ENCODE measurements at places on chromosomes 4 and X.

- peak; percentile 79 for DNase-seq
Observed at GRCh38 chrX:18983666-18984380, at the start of gene PHKA2. Gene PHKA2 (minus strand): TSS chrX:18984114. CDS start chrX:18983932, 182 bp downstream.

DNA sequence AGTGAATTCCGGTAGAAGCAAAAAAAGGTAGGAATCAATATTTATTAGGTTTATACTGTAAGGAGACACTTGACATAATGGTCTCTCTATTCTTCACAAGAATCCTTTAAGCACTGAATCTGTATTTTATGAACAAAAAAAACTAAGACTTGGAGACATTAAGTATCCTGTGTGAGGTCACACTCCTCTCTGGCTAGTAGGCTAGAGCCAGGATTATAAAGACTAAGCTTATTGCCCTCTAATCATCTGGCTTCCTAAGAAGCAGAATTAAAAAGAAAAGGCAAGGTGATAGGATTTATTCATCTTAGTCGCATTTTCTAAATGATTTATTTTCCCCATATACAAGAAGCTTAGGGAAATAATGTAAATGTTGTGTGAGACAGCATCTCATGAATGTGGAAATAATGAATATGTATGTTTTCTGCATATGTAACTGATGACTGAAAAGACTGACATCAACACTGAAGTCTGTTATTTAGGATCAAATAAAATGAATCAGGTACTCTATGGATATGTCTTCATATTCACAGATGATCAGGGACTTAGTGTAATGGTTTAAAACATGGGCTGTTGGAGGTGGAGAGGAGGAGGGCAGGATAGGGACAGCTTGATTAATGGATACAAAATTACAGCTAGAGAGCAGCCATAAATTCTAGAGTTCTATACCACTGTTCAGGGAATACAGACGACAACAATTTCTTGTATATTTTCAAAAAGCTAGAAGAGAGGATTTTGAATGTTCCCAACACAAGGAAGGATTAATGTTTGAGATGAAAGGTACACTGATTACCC, 30.4 kb upstream of the PRKG2 start:
- DNase-seq = no peak

- no peak for DNase-seq
Observed at GRCh38 chr4:138562544-138562991, 320.4 kb upstream of the SLC7A11 start.

GRCh38 chrX:91389026-91389425, 45.6 kb upstream of the PABPC5 start:
- DNase-seq = no peak

DNA sequence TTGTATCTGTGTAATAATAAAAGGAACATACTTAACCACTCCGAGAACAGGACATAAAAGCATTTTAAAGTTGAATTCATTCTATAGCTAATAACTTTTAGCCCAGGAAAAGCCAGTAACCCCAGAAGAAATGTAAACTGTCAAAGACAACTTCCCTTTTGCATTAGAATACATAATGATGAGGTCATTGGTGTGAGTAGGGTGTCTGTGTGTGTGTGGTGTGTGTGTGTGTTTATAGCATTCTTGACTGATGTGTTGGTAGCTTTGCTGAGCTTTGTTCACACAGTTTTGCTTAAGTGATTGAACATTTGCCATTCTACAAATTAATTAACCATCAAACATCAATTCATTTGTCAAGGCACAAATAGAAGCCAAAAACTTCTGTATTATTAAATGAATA, 559.6 kb downstream of the ARAP2 start:
- DNase-seq = no peak

GRCh38 chr4:170229006-170229405, 139.2 kb upstream of the AADAT start:
- no peak for DNase-seq

GRCh38 chrX:17495052-17495451, 120.1 kb downstream of the NHS start:
- no peak for DNase-seq

DNA sequence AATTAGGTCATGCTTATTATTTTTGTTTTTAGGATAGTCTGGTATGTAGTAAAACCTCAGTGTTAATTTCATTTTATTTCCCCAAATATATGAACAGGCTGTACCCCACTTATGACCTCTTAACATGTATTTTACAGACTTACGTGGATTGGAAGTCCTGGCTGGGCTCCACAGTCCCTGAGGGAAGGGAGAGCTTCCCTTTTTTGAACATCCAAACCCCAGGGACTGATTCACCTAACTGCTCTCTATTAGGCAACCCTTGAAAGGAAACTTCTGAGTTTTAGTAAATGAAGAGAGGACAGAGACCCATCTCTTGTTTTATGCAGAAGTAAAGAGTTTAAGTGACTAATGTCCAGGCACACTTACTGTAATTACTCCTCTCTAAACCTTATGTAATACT, 233.1 kb upstream of the SPRY1 start:
- DNase-seq = no peak

DNA sequence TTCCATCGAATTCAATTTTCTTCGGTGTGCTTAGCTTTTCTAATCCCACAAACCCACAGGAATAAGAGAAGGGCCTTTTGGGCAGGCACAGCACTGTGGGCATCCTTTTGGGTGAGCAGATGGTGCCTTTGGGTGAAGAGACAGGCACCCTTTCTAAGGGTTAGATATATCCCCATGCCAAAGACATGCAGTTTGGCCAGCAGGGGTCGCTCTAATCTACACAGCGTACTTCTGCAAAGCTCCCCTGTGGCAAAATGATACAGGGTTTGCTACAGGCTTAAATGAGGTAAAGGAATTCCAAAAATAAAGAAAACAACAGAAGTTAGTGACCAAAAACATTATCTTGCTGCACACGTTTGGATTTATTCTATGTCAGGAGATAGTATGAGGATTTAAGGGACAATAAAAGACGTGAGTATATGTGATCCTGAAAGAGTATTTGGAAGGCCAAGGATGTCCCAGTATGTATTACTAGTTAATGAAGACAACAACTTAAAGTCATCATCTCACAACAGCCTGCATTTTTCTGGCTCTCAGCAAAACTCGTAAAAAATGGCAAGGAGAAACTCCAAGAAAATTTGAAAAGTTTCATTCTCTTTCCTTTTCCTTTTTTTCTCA, 49.5 kb downstream of the PHEX start:
- DNase-seq = peak; percentile 69

DNA sequence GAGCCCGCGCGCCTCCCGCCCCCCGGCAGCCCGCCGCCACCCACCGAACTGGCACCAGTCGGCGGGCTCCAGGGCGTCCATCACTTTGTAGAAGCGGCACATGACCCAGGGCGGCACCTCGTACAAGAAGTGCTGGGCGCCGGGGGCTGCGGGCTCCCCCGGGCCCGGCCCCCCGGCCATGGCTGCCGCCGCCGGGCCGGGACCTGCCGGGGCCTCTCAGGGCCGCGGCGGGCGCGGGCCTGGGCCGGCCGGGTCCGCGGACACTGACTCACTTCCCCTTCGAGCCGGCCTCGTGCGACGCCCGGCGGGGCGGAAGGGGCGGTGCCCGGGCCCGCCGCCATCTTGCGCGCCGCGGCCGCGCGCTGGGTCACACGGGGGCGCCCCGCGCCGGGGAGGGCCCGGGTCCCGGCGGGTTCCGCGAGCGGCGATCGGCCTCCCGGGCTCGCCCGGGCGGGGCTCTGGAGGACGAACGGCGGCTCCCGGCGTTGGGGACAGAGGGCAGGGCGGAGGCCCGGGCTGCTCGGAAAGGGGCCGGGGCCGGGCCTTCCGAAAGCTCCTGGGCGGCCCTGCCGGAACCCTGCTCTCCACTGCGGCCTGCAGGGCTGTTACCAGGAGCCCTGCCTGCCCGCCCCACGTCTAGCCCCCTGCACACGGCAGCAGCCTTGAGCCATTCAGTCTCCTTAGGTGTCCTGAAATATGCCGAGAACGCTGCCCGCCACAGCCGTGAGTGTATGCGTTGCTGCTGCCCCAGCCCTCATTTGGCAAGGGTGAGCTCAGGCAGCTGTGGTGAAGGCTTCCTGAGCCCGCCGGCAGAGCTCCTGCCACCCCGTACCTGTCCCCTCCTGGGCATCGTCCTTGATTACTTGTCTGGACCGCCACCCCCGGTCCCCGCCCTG, at the start of gene IRAK1:
IRAK1 (minus strand) TSS at position 270 of the 896 bp plus-strand sequence; CDS start at position 180, 90 bp downstream.
- no peak for DNase-seq

DNA sequence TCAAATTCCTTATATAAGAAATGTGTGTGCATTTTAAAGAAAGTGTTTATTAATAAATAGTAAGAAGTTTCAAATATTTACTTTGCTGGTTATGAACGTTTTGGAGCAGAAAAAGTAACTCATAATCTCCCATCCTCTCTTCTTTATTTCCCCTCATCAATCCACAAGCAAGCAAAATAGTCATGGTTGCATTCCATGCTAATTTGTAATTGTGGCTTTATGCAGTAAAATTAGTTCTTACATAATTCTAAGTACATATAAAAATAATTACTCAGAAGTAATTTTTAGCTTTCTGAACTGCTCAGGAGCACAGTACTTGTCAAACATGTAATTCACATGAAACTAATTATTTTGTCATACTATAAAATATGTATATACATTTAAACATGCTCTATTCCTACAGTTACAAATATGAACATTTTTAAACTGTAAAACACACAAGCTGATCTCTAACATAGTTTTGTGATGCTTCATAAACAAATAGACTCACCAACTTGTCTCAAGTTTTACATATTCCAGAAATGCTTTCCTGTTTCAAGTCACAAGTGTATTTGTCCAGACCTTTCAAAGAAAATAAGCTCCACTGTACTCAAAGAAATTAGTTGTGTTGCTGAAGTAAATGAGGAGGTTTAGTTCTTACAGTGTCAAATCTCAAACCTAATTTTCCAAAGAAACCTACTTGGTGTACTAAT, 218.9 kb downstream of the PABPC4L start:
- DNase-seq = no peak

GRCh38 chr4:150004481-150004880, 73.8 kb upstream of the DCLK2 start:
- DNase-seq = peak; percentile 65

- DNase-seq = no peak
Observed at GRCh38 chr4:81850701-81851100, 379.0 kb upstream of the RASGEF1B start.

DNA sequence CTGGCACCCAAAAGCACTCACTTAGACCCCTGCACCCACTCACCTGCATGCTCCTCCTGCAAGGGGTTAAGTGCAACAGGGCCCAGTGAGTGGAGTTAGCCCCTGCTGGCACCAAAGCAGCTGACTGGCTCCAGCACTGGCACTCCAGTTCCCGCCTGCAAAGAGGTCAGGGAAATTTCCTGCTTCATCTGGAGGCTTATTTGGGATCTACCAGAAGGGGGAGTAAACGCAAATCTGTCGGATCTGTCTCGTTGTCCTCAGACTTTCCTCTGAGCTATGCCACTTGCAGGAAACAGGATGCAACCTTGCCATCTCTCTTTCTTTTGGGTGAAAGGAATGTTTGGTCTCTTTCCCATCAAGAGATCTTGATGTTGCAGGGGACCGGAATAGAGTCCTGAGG, 435.6 kb downstream of the PCDH10 start:
- DNase-seq = no peak

- DNase-seq = no peak
Observed at GRCh38 chr4:128831531-128832242, 22.2 kb downstream of the JADE1 start.

DNA sequence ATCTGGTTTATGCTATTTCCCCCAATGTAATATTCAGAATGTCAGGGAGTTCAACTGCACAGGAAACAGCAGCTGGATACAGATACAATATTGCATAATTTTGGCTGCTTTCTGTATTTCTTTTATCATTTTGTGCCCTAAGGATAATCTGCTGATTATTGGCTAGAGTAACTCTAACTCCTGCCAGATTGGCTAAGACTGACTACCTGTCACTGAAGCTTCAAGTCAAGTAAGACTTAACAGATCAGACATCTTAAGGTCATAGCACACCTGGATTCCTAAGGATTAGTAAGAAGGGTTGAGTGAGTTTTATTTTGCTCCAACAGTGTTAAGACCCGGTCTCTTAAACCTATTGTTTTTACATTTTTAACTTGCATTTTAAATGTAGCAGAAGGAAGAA, 136.8 kb downstream of the KLF8 start:
- no peak for DNase-seq

GRCh38 chr4:32117693-32118092, 1397.5 kb downstream of the PCDH7 start:
- no peak for DNase-seq

DNA sequence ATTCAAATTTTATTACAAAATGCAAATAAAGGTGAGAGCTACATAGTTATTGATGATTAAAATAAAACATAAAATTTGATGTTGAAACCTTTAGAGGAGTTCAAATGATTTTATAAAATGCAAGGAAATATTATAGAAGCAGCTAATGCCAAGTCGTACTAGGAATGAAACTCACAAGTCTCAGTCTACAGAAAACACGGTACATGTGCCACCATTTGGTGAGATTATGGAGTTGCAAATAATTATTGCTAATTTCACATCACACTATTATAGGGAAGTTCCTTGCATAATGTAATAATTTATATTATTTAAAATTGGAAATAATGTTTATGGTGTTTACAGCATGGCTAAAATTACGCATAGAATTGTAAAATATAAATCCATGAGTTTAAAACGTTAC, 1601.7 kb upstream of the TENM3 start:
- DNase-seq = no peak

GRCh38 chrX:108945883-108946523, 209.6 kb upstream of the IRS4 start:
- peak; percentile 72 for DNase-seq

DNA sequence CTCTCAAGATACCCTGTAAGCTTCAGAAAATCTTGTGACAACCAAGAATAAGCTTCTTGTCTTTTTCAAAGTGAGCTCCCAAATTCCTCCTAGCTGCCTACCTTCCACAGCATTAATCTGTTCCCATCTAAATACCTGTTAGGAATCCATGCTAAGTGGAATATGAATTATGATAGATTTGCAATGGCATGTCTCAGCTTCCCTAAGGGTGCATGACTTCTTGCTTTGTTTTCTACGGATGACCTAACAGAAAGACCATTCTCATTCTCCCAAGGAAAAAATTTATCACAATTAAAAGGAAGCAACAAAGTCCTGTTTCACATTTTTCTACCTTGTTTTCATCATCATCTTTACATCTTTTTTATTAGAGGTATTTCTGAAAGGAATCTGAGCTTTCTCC, 532.7 kb downstream of the GRXCR1 start:
- DNase-seq = no peak

DNA sequence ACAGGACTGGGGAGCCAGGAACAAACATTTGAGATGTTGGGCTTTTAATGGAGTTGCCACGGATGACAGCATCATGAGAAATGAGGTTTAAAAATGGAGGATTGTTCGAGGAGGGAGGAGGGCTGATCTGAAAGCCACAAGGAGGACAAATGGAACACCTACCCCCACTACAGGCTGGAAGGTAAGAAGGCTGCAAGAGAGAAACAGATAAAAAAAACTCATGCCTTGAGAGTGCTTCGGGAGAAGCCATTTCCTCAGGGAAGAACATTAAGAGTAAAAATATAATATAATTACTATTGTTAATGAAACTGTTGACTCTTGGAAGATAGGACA, 119.5 kb upstream of the MAP9 start:
- DNase-seq = no peak

GRCh38 chr4:13876940-13877339, 249.4 kb upstream of the BOD1L1 start:
- DNase-seq = no peak

GRCh38 chrX:138756234-138756633, 44.7 kb upstream of the FGF13 start:
- peak; percentile 92 for DNase-seq

- no peak for DNase-seq
Observed at GRCh38 chr4:8587469-8588195, 4.9 kb upstream of the CPZ start.

- peak; percentile 79 for DNase-seq
Observed at GRCh38 chr4:77193511-77194102, 36.6 kb downstream of the CCNG2 start.

GRCh38 chrX:149370097-149370496, 135.0 kb downstream of the IDS start:
- DNase-seq = no peak

Measured in islet precursor cell (in vitro differentiated cells).